Stimulated activated CD8-positive, alpha-beta memory T cell treated with anti-CD3 and anti-CD28 coated beads, Interleukin-7, amount 100 ng/mL, for 1 hour (primary cell): ENCODE measurements at places on chromosomes 4 and X.

- DNase-seq = no peak
These were observed 173.5 kb upstream of the C1QTNF7 start for GRCh38 chr4:15254236-15254880.

DNA sequence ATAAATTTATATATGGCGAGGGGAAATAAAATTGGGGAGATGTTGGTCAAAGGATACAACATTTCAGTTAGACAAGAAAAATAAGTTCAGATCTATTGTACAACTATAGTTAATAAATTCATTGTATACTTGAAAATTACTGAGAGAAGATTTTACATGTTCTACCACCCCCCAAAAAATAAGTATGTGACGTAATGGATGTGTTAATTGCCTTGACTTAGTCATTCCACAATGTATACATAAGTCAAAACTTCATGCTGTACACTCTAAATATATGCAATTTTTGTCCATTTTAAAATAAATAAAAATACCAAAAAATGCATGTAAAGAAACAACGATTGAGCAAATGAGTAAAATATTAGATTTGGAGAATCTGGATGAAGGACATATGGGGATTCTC lies 1.8 kb downstream of the USP11 start:
- no peak for DNase-seq

DNA sequence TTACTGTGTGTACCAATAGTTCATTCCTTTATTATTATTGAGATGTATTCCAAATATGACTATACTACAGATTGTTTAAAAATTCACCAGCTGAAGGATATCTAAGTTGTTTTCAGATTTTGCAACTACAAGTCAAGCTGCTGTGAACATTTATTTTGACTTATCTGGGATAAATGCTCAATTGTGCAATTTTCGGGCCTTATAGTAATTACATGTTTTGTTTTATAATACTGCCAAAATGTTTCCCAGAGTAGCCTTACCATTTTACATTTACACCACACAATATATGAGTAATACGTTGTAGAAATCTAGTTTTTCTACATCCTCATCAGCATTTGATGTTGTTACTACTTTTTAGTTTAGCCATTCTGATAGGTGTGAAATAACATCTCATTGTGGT lies 179.6 kb downstream of the ANTXR2 start:
- DNase-seq = no peak

GRCh38 chrX:150575419-150575814 lies 7.0 kb downstream of the MTM1 start:
- peak; percentile 9 for DNase-seq

DNA sequence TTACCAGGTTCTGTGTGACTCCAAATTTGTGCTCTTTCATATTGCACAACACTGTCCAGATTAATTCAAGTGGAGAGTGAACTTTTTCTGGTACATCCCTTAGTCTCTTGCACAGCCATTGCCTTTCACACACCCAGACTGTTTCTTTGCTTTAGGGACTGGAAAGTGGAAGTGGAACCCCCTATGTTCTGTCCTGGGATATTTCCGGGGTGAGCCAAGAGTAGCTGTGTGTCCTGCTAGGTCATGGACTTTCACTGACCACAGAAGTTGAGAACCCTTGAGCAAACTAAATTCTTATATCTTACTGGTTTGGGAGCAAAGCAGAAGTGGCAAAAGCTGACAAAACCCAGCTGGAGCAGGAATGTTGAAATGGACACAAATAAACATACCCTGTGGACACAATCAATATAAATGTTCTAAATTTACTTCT lies 10.3 kb upstream of the VSIG4 start:
- no peak for DNase-seq

- DNase-seq = no peak
These were observed 181.3 kb downstream of the OR13H1 start for GRCh38 chrX:131725001-131725654.

GRCh38 chr4:114997576-114998247 lies 115.7 kb downstream of the NDST4 start:
- DNase-seq = no peak

- no peak for DNase-seq
These were observed 159.3 kb upstream of the VCX3A start for GRCh38 chrX:6694221-6694620.

DNA sequence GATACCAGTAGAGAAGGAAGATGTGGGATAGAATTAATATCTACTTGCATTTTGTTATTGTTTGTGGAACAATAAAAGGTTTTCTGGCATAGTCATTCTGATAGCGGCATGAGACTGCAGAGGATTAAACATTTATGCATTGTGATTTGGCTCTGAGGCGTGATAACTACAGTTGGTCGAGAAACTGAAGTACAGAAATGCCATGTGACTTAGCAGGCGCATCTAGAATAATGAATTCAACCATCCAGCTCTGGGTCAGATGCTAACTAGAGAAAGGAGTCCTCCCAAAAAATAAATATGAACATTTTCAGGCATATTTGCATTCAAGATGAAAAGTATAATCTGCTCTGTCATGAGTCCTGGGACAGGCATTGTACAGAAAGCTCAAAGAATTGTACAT lies 62.8 kb downstream of the CCSER1 start:
- no peak for DNase-seq

DNA sequence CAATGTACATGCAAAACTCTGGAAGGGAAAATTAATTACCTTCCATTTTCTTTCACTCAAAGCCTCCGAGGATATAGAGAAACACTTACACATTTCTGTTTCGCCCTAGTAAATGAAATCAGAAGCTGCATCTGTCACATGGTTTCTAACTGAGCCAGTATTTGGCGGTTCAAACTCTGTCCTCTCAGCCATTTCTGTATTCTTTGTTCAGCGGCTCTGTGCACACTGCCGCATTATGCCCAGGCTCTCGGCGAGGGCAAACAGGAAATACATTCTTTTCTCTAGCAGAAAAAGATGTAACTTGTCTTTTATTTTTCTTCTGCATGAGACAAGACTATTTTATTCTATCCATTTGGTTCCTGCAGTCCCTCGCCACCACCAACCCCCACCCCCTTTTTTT lies 71.4 kb upstream of the GPM6B start:
- DNase-seq = no peak

DNA sequence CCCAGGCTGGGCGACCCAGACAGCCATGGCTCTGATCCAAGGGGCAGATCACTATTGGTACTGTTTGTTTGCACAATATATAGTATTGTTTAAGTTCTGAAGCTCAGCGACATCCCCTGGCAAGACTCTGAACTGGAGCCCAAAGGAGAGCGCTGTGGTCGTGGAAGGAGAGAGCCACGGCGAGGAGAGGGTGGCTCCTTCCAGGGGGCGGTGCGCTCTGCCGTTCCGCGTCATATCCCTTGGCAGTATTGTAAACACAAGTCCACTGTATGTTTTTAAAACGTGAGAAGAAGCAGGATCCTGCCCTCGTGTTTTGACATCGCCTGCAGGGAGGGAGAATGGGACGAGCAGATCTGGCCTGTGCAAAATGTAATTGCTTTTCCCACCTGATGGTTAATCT lies 185.5 kb downstream of the RAB28 start:
- DNase-seq = no peak

GRCh38 chr4:109026588-109026987 lies 263.7 kb upstream of the ETNPPL start:
- no peak for DNase-seq

- no peak for DNase-seq
These were observed 22.3 kb downstream of the RPS6KA6 start for GRCh38 chrX:84165711-84166110.

DNA sequence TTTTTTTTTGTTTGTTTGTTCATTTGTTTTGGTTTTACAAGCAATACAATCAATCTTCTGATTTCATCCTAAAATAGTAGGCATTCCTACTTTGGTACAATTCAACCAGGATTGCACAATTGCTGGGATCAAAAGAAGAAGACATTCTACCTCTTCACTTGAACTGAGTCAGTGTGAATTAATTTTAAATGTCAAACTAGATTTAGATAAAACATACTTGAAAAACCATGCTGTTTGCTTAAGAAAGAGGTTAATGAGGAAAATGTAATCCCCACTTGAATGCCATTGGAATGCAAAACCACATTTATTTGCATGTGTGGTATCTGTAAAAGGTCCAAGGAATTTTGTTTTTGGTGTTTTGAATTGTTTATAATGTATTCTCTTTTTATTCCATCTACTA lies 40.5 kb downstream of the HAND2 start:
- DNase-seq = no peak

GRCh38 chrX:51420610-51421009 lies 75.8 kb downstream of the NUDT11 start:
- DNase-seq = no peak

DNA sequence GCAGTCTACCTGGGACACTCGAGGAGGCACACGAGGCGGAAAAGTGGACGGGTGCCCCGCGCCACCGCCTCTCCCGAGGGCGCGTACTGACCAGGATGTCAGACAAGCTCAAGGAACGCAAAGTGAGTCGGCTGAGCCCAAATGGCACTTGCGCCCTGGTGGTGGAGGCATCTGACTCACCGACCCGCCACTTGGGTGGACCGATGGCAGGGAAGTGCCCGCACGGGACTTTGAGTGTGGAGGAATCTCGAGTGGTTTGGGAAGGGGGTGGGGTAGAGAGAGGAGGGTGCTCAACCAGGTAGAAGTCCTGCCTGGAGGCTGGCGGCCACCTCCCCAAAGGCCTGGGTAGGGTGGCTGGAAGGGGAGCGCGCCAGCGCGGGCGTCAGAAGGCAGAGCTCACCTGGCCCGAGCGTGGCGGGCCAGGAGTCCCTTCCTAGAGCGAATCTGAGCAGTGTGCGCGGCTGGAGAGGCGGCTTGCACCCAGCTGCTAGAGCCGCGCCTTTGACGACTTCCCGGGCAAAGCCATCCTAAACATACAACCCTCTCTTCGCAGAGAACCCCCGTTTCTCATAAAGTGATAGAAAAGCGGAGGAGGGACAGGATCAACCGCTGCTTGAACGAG lies 655 bp downstream of the HELT start:
- DNase-seq = no peak

DNA sequence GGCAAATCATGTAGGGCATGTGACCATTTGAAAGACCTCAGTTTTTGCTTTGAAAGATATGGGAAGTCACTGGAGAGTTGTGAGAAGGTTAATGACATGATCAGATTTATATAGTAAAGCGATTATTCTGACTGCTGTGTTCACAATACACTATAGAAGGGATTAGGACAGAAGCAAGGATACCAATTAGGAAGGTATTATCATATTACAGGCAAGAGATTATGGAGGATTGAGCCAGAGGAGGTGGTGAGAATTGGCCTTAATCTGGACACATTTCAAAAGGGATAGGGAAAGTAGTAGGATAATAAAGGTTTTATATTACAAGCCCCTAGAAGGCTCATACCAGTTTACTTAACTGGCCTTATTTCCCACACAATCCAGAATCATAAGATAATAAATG lies 124.9 kb upstream of the POF1B start:
- no peak for DNase-seq

- DNase-seq = no peak
These were observed 18.1 kb upstream of the TADA2B start for GRCh38 chr4:7025040-7025602.

- DNase-seq = no peak
These were observed 60.7 kb downstream of the FAM53A start for GRCh38 chr4:1623400-1623799.

DNA sequence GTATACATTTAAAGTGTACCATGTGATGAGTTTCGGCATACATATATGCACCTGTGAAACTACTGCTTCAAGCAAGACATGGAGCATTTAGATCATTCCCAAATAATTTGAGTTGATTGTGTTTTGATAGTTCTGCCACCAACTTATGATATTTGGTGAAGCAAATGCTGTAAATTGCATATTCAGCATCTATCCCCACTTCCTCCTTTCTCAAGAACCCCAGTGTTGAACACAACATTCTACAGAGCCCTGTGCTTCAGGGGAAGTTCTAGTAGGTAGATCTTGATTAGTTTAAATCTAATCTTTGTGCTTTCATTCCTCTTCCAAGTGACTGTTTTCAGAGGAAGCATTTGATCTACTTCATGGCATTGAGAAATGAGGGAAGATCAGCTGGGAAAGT lies 5.4 kb upstream of the SHROOM3 start:
- DNase-seq = no peak

GRCh38 chrX:34467437-34467836 lies 189.6 kb downstream of the TMEM47 start:
- no peak for DNase-seq

DNA sequence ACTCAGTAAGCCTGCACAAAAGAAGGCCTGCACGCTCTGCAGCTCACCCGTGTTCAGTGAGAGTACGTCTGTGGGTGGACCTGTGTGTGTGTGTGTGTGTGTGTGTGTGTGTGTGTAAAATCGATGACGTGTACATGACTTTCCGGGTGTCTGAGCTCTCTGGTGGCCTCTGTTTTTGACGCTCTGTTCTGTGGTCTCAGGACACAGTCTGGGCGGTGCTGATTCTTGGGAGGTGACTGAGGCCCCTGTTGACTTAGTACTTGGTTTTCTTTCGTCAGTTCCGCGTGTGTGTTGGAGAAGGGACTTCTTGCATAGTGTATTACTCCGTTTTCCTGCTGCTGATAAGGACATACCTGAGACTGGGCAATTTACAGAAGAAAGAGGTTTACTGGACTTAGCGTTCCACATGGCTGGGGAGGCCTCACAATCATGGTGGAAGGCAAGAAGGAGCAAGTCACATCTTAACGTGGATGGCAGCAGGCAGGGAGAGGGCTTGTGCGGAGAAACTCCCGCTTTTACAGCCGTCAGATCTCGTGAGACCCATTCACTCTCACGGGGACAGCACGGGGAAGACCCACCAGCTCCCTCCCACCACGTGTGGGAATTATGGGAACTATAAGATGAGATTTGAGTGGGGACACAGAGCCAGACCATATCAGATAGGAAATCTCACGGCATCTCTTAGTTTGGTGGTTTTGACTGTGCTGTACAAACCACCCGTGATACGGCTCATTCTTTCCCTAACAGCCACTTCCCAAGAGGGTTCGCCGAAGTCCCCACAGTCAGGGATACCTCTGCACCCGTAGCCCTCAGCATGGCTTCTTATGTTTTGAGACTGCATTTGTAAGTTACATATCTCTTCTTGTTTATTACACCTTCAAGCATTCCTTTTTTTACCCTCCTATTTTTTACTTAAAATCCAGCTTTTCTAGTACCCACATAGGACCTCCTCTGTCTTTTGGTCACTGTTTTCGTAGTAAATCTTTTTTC lies 24.5 kb downstream of the UVSSA start:
- no peak for DNase-seq

- peak; percentile 34 for DNase-seq
These were observed 754 bp downstream of the MTMR1 start for GRCh38 chrX:150693725-150694574.

DNA sequence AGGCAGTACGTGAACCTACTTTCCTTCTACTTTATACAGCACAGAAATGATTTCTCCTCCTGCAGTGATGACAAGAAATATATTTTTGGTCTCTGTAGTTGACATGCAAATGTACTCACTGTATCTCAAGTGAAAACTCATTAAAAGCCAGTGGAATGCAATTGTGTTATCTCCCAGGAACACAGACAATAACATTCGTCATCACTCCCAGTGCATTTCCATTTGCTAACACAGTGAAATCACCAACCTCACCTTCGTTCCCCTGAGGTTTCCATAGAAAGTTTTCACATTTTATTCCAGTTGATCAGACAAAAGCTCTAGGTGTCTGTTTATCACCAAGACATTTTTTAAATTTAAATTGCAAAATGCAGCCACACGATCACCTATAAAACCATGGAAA lies 2.5 kb upstream of the SPANXD start:
- DNase-seq = no peak

- no peak for DNase-seq
These were observed 862.8 kb downstream of the TRIML1 start for GRCh38 chr4:189001971-189002450.
